GM04503 (cell line): ENCODE measurements at places on chromosomes 1 and 21.

DNA sequence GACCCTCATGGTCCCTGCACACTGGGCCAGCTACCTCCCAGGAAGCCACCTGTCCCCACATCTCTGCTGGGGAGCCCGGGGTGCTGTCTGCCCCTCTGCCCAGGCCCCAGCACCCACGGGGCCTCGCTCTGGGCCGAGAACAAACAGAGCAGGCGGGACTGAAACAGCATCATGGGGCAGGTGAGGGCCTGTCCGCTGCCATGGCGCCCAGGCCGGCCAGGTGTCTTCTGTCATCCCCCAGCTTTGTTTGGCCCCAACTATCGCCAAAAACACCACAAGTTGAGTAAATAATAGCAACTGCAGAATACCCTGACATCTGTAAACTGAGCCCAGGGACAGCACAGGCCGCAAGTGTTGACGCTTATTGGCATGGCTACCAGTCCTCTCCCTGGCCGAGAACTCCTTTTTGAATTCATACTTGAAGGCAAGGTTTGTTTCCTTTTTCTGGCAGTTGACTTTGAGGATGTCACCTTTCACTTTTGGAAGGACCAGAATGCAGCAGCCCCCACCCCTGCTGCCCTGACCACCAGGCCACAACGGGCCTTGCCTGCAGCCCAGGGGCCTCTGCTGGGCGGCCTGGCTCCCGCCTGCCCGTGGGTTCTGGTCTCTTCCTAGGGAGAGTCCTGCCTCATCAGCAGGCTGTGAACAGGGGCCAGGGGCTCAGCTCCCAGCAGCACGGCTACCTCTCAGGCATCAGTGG is 152.7 kb downstream of the CASZ1 start:
- no peak for DNase-seq

DNA sequence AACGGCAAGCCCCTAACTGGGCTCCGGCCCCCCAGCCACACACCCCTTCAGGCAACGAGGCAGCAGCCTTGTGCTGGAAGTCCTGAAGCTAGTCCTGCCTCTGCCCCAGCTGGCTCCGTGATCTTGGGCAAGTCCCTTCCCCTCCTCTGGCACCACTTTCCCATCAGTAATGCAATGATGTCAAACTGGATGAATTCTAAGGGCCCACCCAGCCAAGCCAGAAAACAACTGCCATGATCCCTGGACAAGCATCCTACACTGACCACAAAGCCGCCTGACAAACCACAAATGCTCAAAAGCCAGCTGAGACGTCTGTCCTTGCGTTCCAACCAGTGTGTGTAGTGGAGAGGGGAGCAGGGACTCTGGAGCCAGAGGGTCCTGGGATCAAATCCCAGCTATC is 26.8 kb downstream of the IFFO2 start:
- no peak for DNase-seq

GRCh38 chr1:70376196-70376595 is 21.7 kb upstream of the ANKRD13C start:
- no peak for DNase-seq

DNA sequence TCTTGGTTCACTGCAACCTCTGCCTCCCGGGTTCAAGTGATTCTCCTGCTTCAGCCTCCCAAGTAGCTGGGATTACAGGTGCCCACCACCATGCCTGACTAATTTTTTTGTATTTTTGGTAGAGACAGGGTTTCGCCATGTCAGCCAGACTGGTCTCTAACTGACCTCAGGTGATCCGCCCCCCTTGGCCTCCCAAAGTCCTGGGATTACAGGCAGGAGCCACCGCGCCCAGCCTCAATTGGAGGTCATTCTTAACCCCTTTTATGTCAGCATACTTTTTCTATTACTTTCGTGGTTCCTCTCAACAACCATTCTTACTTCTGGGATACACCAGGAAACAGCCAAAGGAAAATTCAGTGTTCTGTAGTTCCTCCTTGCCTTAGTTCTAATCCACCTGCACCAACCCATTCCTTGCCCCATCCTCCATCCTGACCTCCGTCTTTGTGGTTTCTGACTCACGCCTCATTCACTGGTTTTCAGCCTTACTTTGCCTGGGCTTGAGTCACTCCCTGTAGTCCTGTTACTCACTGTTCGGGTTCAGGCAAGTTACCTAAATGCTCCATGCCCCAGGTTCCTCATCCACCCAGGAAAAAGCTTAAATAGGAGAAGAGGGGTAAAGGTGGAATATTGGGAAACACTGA is 12.9 kb upstream of the BCL10 start:
- peak; percentile 68 for DNase-seq

GRCh38 chr1:208036918-208037766 is 126.2 kb upstream of the CD34 start:
- DNase-seq = no peak

DNA sequence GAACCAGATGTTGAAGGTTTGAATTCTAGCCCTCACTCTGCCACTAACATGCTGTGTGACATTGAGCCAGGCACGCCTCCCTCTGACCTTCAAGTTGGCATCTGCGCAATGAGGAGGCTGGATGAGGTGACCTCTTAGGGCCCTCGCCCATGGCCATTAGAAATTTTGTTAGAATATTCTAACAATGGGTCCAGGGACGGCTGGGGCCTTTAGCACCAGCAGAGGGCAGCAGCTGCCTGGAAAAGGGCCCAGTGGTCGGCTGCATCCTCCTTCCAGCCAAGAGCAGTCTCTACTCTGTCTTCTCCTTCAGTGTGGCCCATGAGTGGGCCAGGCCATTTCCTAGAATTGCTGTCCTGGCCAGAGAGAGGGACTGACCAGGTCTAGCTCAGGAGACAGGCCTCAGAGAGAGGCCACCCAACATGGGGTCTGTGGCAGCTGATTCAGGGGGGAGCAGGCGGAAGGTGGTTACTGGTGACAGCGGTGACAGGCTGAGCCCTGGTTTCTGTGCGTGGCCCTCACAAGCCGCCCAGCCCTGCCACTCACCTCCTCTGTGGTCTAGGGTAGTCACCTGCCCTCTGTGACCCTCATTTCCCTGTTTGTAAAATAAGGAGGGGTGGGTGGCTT is 101.3 kb upstream of the ACTL8 start:
- DNase-seq = no peak

- DNase-seq = no peak
These were observed 14.0 kb upstream of the SYNC start for GRCh38 chr1:32716312-32717148.

DNA sequence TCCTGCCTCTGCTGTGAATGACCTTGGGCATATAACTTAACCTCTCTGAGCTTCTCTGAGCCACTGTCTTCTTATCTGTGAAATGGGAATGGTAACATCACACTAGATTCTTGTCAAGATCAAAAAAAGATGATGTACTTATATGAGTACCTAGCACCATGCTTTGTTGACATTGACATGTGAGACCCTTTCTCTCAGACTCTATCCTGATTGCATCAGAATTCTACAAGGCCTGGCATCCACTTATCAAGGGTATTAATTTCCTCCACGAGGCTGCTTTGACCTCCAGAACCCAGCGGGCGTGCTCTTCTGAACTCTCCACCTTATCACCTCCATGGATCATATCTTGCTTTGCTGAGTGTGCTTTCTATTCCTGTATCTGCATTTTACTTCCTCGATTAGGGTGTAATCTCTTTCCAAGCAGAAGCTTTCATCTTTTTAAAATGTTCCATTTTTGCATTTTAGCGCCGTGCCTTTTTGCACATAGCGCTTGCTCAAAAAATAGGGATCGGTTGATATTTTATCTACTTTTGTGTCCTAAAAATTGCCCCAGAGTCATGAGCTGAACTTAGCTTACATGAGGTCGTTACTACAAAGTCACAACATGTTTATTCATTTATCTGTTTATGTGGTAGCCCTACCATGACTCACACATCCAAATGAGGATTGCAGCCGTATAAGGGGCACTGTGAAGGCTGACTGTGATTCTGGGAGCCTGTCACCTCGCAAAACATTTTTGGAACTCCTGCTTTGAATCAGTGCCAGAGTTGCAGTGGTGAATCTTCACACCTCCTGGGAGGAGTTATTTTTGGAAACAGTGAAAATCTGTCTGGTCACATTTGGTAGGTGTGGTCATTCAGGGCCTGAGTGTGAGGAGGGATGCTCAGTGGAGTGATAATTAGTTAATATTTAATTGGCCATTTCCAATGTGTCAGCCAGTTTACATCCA is 63.2 kb downstream of the IER5 start:
- no peak for DNase-seq

DNA sequence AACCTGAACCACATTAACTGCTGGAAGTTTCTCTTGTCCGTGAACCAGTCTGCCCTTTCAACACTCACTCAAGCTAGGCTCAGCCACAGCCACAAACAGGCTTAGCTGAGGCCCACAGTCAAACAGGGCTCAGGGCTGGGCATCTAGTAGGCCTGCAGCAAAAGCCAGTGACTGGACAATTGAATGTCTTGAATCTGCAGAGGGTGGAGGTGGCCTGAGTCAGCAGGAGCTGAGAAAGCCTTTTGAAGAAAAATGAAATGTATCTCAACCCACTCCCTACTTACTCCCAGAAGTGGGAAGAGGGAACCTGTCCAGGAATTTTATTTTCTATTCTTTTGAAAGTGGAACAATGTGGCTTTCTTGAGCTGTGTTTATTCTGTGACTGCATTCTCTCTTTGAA is 95.4 kb downstream of the PTPRU start:
- no peak for DNase-seq

GRCh38 chr1:190599670-190600069 is 122.0 kb upstream of the BRINP3 start:
- no peak for DNase-seq

GRCh38 chr1:65250826-65251225 is 58.5 kb upstream of the DNAJC6 start:
- DNase-seq = no peak

DNA sequence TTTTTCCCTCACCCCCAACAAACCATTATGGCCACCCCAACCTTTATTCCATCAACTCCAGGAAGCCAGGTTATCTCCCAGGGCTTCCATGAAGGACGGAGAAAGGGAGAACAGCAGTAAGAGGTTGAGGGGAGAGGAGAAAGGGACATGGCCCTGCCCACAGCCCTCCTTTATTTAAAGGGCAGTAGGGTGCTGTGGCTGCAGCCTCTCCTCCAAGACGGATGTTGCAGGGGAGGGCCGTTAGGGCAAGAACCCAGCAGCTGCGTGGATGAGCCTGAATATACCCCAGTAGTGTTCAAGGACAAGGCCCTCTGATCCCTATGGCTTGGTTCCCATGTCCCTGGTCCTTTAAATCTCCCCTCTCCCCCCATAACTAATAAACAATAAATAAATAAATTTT is 5.9 kb downstream of the RXFP4 start:
- DNase-seq = no peak
